ENCODE measurements at places on chromosomes 1 and 21. TPM values are rescaled to one million over a fixed set of nuclear protein-coding genes. Genes with fewer than 3 reads are reported as not detected.

GRCh38 chr1:234499119-234499942 is 20.4 kb upstream of the TARBP1 start:
- peak overlapping the region; percentile 89 for H3K27ac ChIP-seq
- peak; percentile 91 for DNase-seq
- no peaks in the 10 kb centered on the region for H3K27me3 ChIP-seq

GRCh38 chr21:44272284-44272858 is 10.7 kb upstream of the DNMT3L start:
- H3K4me1 ChIP-seq = no peaks in the 10 kb centered on the region
- H3K27ac ChIP-seq = no peak overlapping the region
- DNase-seq = no peak
- no peaks in the 10 kb centered on the region for H3K27me3 ChIP-seq
- H3K4me3 ChIP-seq = no peak overlapping the region

DNA sequence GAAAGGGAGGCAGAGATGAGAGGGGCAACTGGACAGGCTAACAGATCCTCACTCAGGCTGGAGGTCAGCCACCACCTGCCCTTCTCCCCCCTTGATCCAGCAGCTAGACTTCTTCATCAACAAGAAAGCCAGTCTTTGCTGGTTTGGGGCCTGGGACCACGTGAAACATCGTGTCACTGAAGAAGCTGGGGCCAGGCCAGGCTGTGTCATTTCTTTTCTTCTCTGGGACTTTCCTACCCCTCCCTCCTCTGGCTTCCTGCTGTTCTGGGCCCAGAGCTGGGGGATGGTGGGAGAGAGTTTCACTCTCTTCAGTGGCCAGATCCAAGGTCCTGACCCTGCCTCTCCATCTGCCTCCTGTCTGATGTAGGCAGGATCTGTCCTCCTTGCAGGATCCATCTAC is 18.1 kb upstream of the SLC26A9 start:
- no peak for DNase-seq
- no peaks in the 10 kb centered on the region for H3K27me3 ChIP-seq
- H3K36me3 ChIP-seq = no peaks in the 10 kb centered on the region
- no peak overlapping the region for H3K27ac ChIP-seq
- H3K4me3 ChIP-seq = no peak overlapping the region

Gene AUNIP
- total RNA-seq = not detected

- H3K4me1 ChIP-seq = no peaks in the 10 kb centered on the region
- H3K4me3 ChIP-seq = no peak overlapping the region
- no peak for DNase-seq
- no peak overlapping the region for H3K27ac ChIP-seq
Measured at GRCh38 chr1:6534248-6534822, 20.0 kb downstream of the NOL9 start.

- no peaks in the 10 kb centered on the region for H3K27me3 ChIP-seq
- DNase-seq = no peak
- H3K27ac ChIP-seq = no peak overlapping the region
- no peak overlapping the region for H3K4me3 ChIP-seq
- H3K36me3 ChIP-seq = no peaks in the 10 kb centered on the region
Measured at GRCh38 chr1:213397638-213398037, 346.6 kb downstream of the RPS6KC1 start.

Gene ZBTB7B
- total RNA-seq = 8.5 TPM

DNA sequence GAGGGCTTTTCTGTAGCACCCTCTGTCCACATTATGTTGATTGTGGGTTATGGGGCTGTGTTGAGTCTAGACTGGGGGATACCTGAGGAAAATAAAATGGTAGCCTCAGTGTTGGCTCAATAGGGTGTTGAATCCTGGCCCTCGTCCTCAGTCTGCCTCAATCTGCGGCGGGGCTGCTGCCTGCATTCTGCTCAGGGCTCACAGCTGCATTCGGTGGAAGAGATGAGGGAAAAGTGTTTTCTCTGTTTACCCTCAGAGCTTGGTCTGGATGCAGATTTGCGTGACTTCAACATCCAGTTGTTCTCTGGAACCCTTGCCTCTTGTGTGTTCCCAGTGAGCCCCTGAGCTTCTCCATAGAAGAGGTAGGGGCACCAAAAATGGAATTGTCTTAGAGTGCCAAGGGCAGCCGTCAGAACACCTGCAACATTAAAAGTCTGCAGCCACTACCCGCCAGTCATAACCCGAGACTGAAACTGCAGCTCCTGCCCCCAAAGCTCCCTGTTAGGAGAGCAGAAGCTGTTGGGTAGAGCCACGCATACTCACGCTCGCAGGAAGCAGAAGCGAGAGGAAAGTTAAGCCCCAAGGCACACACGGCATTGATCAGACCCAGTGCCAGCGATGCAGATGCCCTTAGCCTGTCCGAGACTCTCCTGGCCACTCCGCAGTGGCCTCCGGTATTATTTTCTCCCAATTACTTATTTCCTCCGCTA is 215.3 kb upstream of the C1orf174 start:
- no peaks in the 10 kb centered on the region for H3K36me3 ChIP-seq
- no peak overlapping the region for H3K4me3 ChIP-seq
- H3K4me1 ChIP-seq = no peaks in the 10 kb centered on the region
- no peaks in the 10 kb centered on the region for H3K27me3 ChIP-seq
- no peak for DNase-seq

Gene TNNT2
- not detected for total RNA-seq

- no peak overlapping the region for H3K4me3 ChIP-seq
- H3K27me3 ChIP-seq = no peaks in the 10 kb centered on the region
- H3K4me1 ChIP-seq = no peaks in the 10 kb centered on the region
- H3K36me3 ChIP-seq = no peaks in the 10 kb centered on the region
Measured at GRCh38 chr21:46561445-46562090, 43.3 kb downstream of the S100B start.

DNA sequence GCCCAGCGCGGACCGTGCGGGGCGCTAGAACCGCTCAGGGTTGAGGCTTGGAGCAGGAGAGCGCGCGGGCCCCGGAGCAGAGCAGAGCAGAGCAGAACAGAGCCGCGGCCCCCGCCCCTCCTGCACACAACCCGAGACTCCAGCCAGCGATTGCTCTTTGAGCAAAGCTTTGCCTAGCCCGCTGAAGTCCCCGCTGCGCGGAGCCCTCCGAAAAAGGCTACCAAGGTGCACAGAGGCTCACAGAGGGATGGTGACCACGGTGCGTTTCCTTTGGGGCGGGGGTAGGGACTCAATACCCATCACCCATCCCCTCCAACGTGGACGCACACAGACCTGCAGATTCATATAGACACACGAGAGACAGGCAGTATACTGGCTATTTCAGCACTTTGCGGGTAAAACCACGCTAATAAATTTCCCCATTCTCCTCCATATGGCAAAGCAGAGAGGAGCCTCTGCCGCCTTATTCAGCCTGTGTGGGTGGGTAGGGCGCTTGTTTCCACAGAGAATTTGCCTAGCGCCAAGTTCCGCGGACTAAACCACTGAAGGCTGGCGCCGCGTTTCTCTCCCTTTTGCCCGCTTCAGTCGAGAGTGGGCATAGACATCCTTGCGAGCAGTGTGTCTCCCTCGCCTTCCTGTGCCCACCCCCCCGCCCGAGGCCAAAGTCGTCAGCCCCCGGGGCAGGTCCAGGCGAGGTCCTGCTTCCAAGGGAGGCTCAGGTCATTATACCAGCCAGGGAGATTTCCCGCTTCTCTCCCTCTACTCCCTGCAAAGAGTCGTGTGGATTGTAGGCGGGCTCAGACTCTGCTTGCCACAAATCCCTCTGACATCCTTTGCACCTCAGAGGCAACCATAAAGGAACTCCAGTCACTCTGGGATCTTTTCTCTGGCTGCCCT is 8.5 kb downstream of the HLX start:
- no peaks in the 10 kb centered on the region for H3K36me3 ChIP-seq
- DNase-seq = no peak
- no peaks in the 10 kb centered on the region for H3K4me1 ChIP-seq
- H3K27ac ChIP-seq = no peak overlapping the region

DNA sequence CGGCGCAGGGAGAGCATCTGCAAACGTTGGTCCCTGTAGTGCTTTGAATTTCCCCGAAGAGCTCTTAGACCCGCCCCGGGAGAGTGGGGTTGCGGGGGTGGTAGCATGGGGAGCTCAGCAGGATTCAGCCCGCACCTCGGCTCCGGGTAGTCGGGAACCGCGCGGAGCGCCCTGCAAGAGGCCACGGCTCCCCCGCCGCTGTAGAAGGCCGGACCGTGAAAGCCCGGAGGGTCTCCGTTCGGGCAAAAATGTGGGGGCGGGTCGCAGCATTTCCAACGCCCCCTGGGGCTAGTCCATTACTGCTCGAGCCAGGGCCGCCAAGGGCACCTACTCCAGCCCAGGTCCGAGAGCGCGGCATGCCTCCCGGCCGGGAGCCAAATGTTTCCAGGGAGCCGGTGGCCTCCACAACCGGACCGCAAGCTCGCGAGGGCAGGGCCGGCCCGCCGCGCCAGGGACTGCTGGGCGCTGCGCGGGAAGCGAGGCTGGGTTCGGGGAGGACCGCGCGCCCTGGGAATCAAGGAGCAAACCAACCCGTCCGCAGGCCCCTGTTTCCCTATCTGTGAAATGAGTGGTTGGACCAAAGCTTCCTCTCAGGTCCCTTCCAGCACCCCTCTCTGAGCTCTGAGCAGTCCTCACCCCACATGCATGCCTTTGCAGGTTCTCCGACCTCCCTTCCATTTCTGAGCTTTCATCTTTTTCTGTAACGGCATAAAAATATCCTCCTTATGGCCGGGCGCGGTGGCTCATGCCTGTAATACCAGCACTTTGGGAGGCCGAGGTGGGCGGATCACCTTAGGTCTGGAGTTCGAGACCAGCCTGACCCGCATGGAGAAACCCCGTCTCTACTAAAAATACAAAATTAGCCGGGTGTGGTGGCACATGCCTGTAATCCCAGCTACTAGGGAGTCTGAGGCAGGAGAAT is 775 bp upstream of the TMEM63A start:
- H3K27me3 ChIP-seq = no peaks in the 10 kb centered on the region
- peak overlapping the region; percentile 98 for H3K4me3 ChIP-seq
- H3K27ac ChIP-seq = peak overlapping the region; percentile 91
- peaks cover 22% of the 10 kb centered on the region for H3K4me1 ChIP-seq

- H3K27me3 ChIP-seq = no peaks in the 10 kb centered on the region
- H3K4me1 ChIP-seq = no peaks in the 10 kb centered on the region
- no peak overlapping the region for H3K27ac ChIP-seq
- H3K36me3 ChIP-seq = no peaks in the 10 kb centered on the region
- no peak overlapping the region for H3K4me3 ChIP-seq
Measured at GRCh38 chr1:183838221-183838620, 33.3 kb downstream of the RGL1 start.

DNA sequence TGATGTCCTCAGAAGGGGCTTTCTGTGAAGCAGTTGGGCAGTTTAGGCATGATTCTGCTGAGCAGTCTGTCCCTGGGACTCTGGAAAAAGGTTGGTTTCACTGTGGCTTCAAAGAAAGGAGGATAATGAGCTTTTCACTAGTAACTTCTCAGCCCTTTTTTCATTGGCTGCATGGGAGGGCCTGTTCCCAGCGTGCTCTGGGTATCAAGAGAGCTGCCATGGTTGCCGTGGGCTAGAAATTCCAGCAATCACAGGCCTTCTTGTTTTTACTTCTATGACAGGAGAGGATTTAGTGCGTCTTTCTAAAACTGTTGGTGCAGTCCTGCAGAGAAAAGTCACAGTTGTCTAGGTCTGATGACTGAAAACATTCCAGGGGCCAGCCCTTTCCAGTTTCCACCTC is 7.2 kb downstream of the SZRD1 start:
- no peaks in the 10 kb centered on the region for H3K27me3 ChIP-seq
- H3K4me3 ChIP-seq = no peak overlapping the region
- H3K36me3 ChIP-seq = no peaks in the 10 kb centered on the region
- no peak overlapping the region for H3K27ac ChIP-seq
- no peak for DNase-seq

DNA sequence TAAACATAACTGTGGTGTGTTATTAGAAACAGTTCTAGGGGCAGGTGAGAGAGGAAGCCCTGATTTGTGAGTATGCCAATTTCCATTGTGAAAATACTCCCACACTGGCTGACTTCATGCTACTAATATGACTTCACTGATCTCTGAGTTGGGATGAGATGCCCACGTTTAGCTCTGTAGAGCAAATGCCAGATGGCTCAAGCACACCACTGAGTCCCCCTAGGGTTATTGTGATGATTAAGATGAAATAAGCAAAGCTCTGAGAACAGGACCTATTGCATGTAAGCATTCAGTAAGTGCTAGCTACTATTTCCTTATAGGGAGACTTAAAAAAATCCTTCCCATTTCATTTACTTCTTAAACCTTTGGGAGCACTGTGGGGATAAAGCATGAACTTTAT is 117.6 kb downstream of the CENPF start:
- H3K4me3 ChIP-seq = no peak overlapping the region
- no peak for DNase-seq
- no peaks in the 10 kb centered on the region for H3K36me3 ChIP-seq
- no peaks in the 10 kb centered on the region for H3K4me1 ChIP-seq
- no peaks in the 10 kb centered on the region for H3K27me3 ChIP-seq

Gene VSIG8
- not detected for total RNA-seq

DNA sequence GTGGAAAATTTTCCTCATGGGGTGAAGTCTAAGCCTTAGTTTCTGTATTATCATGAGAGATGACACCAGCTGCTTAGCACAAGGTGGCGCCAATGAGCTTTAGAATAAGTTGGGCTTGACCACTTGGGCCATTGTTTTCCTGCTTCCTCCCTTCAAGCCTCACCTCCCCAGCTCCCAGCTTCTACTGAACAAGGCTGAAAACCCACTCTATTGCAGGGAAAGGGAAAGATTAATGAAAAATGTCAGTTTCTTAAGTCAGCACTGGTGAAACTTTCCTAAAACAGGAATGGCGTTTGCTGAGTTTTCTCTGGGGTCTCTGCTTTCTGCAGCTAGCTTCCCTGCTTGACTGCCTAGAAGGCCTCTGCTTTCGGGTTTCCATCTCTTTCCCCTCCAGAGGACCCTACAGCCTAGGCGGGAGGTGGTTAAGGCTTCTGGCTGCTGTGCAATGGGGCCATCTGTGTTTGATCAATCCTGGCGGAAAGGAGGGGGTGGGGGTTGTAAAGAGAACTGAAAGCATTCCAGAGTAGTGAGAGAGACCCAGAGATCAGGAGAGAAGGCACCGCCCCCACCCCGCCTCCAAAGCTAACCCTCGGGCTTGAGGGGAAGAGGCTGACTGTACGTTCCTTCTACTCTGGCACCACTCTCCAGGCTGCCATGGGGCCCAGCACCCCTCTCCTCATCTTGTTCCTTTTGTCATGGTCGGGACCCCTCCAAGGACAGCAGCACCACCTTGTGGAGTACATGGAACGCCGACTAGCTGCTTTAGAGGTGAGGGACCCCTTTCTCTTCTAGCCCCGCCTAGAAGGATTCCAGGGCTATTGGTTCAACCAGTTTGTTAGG is at the start of gene OLFML3:
Gene OLFML3 (plus strand): TSS at position 612 of the 840 bp plus-strand sequence. CDS start 43 bp downstream, at position 655.
- H3K4me1 ChIP-seq = peaks cover 28% of the 10 kb centered on the region
- H3K27me3 ChIP-seq = no peaks in the 10 kb centered on the region
- H3K36me3 ChIP-seq = no peaks in the 10 kb centered on the region
- DNase-seq = peak; percentile 91

Gene TINAGL1
- total RNA-seq = 230 TPM

DNA sequence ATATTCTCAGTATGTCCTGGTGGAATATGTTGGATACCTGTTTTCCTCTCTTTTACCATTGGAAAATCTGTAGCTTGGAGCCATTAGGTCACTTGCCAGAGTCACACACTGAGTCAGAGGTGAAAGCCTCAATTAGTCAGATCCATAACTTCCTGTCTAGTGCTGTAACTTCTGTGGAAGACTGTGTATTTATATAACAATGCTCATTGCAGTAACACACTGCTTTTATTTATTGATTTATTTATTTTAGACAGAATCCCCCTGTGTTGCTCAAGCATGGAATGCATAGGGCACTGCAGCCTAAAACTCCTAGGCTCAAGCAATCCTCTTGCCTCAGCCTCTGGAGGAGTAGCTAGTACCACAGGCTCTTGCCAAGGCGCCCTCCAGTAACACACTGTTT is 1.3 kb upstream of the DOCK7 start:
- no peaks in the 10 kb centered on the region for H3K4me1 ChIP-seq
- H3K27me3 ChIP-seq = no peaks in the 10 kb centered on the region
- H3K36me3 ChIP-seq = no peaks in the 10 kb centered on the region

GRCh38 chr1:115118086-115118485 is 28.8 kb upstream of the TSPAN2 start:
- H3K4me1 ChIP-seq = no peaks in the 10 kb centered on the region
- no peak for DNase-seq
- H3K27ac ChIP-seq = no peak overlapping the region
